Stimulated activated CD4-positive, alpha-beta T cell treated with anti-CD3 and anti-CD28 coated beads, Interleukin-1b, Interleukin-23, amount 100 ng/mL, for 1 hour (primary cell): ENCODE measurements at places on chromosomes 6 and 20.

DNA sequence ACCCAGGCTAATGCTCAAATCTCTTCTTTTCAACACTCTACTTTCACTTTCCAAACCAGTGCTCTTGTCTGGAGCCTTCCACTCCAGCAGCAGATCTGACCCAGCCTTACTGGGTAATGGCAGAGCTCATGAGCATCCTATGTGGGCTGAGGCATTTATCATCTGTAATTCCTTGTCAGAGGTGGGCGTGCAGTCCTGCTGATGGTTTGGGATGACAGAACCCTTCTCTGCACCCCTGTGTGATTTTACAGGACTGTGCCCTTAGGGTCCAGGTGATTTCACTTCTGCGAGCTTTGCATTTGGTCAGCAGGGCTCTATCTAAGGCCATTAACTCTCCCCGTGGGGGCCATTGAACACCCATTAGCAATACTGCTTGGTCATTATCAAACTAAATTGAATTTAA is 55.4 kb downstream of the LAMA4 start:
- DNase-seq, result no peak

DNA sequence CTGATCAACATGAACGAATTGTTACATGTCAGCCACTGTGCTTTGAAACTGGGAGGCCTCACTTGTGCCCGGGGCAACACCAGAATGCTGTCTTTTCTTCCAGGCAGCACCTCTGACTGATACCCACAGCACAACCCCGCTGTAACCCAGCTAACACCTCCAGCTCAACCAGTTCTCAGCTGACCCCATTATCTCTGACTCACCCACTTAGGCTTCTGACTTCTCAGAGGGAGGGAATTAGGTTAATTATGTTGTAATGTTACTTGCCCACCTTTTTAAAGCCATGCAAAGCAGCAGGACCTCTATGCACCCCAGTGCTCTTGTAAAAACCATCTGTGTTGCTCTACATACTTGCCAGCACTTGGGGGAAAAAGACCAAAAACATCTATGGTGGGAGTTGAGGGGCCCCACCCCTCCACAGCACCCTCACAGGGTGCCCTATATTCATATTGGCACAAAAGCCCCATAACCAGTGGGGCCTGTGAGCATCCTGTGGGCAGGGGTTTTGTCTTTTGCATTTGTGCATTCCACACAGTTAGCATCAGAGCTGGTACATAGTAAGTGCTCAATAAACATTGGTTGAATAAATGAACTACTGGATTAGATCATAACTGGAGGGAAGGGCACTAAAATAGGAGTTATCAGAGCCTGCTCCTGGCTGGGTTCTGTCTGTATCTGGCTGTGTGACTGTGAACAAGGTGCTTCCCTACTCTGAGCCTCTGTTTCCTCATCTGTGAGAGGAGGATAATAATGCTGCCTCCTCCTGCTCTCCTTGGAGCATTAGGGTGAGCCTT is 22.3 kb downstream of the BNIP5 start:
- DNase-seq, result no peak

- DNase-seq, result no peak
These were observed 53.1 kb upstream of the EIF2S2 start for GRCh38 chr20:34165018-34165619.

- no peak for DNase-seq
These were observed 18.5 kb upstream of the C6orf141 start for GRCh38 chr6:49531774-49532569.

- no peak for DNase-seq
These were observed 380.2 kb downstream of the LAMA2 start for GRCh38 chr6:129263176-129263575.
